Femur (tissue), 1 donor: ENCODE measurements at places on chromosomes 7 and 10.
A peak's percentile ranks its signal among the peaks of the same experiment; 100 is the strongest.

DNA sequence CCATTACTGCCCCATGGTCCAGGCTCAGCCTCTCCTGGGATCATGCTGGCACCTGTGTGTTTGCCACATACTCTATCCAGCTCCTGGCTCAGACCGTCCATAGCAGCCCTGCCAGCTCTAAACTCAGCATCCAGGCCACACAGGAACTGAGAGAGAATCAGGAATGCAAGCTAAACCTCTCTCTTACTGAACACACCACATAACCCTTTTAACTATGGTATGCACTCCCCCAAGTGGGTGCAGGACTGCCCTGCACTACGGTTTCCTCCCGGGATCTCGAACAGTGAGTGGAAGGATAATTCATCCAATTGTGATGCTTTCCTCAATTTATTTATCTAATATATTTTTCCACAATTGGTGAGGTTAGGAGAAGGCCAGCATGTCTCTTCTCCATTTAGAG lies 17.1 kb upstream of the ZNF800 start:
- DNase-seq: no peak

- no peak for DNase-seq
These were observed 156.0 kb downstream of the PLCE1 start for GRCh38 chr10:94149702-94150101.

GRCh38 chr10:108689891-108690290 lies 1233.4 kb downstream of the XPNPEP1 start:
- no peak for DNase-seq

GRCh38 chr7:38682606-38683005 lies 51.4 kb upstream of the AMPH start:
- DNase-seq: no peak

DNA sequence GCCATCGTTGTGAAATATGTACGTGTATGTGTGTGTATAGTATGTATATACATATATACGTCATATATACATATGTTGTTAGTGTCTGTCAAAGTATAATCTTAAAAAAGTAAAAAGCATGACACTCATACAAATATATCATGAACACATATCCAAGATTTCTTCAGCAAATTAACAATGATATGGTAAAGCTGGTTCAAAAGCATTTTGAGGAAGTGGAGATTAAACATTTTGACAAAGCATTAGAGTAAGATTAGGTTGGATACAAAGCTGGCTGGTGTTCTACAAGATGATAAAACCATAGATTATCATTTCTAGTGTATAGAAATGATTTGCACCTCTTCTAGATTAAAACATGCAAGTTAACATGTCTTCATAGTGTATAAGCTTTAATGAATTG lies 771 bp upstream of the NUDCD3 start:
- no peak for DNase-seq

DNA sequence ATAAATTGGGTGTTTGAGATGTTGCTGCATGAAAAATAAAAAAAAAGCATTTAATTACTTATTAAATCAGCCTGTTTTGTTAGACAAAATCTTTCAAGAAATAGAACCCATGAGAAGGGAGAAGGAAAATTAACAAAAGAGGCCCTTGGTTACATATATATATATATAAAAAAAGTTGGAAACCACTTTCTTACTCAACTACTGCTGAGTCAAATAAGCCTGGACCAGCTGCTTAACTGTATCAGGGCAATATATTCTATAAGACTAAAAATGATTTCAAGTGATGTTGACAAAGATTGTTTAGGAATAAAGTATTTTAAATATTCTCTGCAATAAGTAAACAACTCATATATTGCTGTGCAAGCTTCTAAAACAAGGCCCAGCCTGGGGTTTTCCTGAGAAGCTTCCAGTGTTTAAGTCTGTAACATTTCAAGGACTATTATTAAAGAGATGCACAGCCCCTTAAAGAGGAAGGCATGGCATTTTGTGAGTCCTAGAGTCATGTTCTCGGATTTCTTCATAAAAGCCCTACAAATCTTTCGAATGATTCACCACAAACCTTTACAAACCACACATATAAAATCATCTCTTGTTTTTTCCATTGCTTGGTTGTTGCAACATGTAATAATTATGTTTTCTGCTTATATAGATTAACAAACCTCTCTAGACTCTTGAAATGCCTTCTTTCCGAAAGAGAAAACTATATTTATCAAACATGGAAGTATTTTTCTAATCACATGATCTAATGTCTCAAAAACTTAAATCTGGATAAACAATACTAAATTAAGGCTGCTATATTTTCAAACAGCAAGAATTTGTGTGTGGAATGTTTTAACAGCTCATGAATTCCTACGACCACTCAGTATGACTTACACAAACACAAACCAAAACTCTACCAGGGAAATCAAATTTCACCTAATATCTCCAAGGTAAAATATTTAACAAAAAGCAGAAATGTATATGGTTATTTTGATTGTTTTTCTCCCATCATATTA lies 14.3 kb downstream of the JAZF1 start:
- DNase-seq: no peak

- DNase-seq: peak; percentile 82
These were observed 72.0 kb downstream of the SLC37A3 start for GRCh38 chr7:140326116-140326928.

DNA sequence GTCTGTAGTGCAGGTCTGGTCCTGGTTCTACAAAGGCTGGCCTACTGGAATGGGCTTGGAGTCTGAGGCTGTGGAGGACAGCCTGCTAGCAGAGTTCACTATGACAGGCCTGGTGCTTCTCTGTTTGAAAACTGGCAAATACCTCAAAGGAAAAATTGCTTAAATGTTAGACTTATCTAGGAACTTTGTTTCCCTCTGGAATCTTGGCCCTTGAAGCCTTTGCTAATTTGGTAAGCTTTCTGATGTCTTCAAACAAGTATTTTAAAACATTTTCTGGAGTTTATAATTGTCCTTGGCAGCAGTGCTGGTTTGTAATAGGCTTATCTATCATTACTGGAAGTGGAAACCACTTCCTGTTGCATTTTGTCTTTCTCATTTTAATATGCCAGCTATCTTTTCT lies 139.7 kb downstream of the TMEM26 start:
- no peak for DNase-seq

DNA sequence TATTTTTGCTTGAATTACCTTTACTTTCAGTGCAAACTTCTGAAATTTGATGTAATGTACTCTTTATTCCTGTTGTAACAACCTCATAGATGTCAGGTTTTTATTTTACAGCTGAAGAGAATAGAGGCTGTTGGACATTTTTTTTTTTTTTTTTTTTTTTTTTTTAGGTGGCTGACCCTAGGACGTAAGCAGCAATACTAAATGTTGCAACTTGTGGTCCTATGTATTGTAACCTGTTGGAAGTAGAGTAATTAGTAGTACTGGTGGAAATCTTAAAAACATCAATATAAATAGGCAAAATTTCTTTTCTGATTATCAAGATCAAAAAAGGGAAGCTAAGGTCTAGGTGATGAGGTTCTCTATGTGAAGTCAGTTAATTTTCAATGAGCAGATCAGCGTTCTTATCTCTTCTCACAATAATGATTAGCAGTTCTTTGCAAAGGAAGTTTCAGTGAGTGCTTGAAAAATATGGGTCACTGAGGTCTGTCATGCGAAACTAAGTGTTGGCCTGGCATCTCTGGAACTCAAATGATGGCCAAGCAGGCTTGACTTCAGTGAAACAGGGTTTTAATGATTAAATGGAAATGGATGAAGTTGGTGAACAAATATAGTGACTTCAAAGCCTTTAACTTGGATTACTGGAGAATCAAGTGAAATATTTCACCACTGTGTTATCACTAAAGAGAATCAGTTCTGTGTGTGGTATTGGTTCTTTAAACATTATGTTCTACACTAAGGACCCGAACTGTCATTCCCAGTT lies 42.7 kb downstream of the BICC1 start:
- no peak for DNase-seq

DNA sequence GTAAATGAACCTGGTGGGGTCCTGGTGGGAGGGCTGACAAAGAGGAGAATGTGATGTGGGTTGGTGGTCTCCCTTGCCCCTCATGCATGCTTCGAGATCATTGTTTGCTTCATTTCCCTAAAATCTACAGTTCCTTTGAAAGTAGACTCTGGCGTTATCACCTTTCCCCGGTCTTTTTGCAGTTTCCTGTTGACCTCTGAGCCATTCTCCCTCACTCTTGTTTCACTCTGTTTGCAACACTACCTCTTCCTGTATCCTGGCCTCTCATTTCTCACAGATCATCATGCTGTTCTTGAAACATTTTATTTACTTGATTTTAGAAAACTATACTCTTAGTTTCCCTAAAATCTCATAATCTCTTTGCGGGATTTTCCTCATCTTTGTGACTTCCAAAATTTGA lies 179.8 kb downstream of the WNT2 start:
- DNase-seq: no peak

GRCh38 chr7:129008645-129009414 lies 46.1 kb downstream of the TNPO3 start:
- no peak for DNase-seq

GRCh38 chr7:138945154-138945553 lies 36.0 kb downstream of the KIAA1549 start:
- no peak for DNase-seq

DNA sequence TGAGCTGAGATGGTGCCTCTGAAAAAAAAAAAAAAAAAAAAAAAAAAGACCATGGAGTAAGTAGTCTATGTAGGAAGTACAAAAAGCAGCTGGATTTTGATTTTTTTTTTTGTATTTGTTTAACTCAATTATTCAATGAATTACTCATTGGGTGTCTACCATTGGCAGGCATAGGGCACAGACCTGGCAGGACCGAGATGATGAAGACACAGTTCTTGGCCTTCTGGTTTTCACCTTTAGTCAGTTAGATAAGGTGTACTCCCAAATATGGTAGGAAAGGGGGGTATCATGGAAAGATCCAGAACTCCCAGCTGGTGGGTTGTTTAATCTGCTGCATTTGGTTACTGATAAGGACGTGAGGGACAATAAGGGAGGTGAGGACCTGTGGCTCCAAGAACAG lies 97.1 kb upstream of the NMT2 start:
- no peak for DNase-seq

DNA sequence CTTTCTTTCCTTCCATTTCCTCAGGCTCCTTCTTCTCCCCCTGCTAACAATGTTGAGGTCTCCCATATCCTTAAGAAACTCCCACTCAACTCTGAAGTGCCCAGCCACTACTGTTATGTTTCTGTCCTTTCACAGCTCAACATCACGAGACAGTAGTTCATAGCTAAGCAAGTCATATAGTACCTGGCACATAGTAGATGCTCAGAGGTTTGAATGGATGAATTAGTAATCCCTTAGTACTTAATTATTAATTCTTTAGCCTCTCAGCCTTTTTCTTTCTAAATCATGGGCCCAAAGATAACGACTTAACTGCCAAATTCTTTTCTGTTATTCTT lies 22.6 kb downstream of the CSGALNACT2 start:
- DNase-seq: no peak

GRCh38 chr10:126387041-126387921 lies 996 bp downstream of the ADAM12 start:
- peak; percentile 89 for DNase-seq

DNA sequence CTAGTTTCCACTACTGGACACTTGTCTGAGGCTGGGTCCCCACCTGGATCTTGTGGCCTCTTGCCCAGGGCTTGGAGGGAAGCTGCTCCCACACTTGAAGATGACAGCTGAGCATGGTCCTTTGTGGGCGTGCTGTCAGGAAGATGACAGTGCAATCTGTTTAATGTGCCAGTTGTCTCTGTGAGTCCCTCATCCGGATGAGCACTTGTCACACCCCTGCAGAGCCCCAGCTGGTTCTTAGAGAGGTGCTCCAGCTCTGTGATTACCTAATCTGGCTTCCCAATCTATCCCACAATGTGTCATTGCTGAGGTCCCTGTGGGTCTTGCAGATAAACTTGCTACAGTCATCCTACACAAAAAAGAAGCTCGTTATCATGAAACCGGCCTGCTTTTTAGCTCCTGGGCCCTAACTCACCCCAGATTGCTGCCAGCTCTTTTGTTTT lies 34.8 kb upstream of the CCSER2 start:
- no peak for DNase-seq

DNA sequence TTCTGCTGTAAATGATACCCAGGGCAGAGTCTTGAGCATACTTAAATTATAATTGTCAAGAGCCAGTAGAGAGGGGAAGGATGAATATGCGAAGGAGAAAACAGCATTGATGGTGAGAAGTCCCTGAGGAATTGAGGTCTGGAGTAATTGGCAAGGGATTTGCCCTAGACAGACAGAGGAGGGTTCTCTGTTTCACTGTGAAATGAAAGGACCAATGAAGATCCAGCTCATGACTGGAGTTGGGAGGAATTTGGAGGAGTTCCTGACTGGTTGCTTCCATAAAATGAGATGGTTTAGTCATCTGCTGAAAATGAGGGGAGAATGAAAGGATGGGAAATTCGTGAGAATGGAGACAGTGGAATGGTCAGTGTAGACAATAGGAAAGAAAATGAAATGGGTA lies 6.8 kb downstream of the PRPF18 start:
- no peak for DNase-seq

- DNase-seq: no peak
These were observed 21.3 kb upstream of the HNRNPH3 start for GRCh38 chr10:68310531-68310930.

DNA sequence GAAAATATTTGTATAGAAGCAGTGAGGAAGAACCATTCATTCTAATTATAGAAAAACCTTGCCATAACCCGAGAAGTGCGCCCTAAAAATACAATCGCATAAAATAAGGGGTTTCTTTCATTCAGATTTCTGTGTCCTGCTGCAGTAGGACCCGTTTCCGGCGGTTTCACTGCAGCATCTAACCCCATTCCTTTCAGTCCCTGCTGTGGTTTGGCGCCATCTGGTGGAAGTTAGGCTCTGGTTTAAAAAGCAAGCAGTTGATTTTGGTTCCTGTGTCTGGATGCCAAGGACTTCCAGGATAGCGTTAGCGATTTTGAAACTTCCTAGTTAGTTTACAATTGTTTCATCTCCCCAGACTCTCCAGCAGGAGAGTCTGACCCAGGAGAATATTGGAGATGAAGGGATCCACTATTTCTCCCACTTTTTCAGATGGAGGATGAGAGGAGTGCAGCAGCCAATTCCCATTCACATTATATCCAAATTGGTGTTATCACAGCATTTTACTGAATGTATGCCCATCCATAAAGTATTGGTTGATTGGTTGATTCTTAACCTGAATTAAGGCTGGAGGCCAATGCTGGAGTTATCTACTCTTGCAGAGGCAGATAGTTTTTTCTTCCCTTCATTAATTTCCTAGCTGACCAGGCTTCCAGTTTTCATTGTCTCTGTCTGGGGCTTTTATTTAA lies 128.8 kb upstream of the CACNA2D1 start:
- DNase-seq: peak; percentile 88

GRCh38 chr10:74255888-74256357 lies 104.9 kb downstream of the ADK start:
- DNase-seq: no peak

- peak; percentile 4 for DNase-seq
These were observed 33.7 kb upstream of the CXCL12 start for GRCh38 chr10:44418637-44419036.
